SIG-M5 (cell line): ENCODE measurements at places on chromosomes 5 and 9.

DNA sequence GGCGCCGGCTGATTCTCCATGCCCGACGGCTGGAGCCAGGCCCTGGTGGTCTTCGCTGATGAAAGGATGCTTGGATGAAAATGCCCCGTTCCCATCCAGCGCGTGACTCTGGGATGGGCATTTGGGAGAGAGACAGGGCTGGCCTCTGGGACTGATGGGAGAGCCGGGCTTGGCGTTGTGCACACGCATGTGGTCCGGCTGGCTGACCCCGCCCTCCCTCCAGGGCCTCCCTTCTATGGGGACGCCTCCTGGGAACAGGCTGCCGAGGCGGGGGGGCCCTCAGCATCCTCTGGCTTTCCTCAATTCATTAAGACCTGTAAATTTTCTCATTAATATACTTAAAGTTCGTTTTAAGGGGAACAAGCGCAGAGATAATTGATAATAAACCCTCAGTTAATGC, 36.8 kb downstream of the UNC5A start:
- DNase-seq: no peak

GRCh38 chr5:120539471-120539870, 75.4 kb downstream of the PRR16 start:
- DNase-seq: no peak

DNA sequence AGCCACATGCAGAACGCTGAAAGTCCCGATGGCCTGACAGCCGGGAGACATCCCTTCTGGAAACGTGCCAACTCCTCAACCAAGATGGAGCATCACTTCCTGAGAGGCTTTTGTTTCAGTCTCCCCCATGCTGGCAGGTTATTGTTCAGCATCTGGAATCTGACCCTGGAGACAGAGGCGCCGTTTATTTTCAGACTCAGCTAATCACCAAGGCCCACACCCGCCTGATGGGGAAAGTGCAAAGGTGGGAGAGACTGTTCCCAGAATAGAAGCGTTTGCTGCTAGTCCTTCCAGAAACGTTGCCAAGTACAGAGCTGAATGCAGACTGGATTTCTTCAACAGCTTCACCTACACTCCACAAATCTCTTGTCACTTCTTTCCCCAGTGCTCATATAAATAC, 41.8 kb upstream of the S1PR3 start:
- DNase-seq: no peak

DNA sequence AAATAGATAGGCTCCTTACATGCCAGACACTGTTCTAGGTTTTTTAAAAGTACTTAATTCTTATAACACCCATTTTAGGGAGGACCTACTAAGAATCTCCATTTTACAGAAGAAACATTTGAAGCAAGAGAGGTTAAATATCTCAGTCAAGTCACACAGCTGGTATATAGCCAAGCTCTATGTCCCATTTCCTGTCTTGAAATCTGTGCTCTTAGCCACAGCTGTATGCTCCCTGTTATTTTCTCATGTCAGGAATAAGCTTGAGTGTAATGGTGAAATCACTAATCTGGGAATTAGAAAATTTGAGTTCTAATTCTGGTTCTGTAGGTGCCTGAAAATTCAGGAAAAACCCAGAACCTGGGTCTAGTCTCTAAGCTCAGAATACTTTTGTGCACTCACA, 208.7 kb downstream of the BRINP1 start:
- no peak for DNase-seq
